ENCODE measurements at places on chromosomes 2 and 18.

DNA sequence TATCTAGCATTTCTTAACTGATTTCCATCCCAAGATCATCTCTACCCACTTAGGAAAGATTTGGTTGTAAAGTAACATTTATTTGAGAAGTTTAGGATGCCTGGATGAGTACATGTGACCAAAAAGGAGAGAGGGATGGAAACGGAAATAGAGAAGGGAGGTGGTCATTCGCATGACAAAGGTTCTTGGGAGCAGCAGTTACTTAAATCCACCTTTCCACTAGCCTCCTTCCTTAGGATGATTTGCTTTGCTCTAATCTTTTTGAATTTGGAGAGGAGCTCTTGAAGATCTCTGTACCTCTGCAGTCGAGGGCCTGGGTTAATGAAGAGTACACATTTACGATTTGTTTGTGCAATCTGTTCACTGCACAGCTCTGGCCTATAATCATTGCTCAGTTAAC is 623.5 kb downstream of the EPHA4 start:
- DNase-seq = no peak

DNA sequence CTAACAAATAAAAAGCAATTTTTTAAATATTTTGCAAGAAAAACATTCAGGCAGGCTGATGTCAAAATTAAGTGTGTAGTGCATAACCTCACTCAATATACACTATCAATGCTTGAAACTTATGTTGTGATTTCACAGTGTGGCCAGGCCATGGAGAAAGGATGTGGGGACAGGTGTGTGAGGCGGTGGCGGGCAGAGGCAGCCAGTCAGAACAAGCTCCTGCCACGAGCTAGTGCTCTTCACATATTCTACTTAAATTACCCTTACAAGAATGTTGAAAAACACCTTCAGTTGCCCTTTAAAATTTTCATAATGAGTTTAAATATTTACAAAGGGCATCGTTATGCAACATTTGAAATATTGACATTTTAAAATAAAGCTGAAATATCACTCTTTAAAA is 43.2 kb downstream of the CYB5A start:
- no peak for DNase-seq

DNA sequence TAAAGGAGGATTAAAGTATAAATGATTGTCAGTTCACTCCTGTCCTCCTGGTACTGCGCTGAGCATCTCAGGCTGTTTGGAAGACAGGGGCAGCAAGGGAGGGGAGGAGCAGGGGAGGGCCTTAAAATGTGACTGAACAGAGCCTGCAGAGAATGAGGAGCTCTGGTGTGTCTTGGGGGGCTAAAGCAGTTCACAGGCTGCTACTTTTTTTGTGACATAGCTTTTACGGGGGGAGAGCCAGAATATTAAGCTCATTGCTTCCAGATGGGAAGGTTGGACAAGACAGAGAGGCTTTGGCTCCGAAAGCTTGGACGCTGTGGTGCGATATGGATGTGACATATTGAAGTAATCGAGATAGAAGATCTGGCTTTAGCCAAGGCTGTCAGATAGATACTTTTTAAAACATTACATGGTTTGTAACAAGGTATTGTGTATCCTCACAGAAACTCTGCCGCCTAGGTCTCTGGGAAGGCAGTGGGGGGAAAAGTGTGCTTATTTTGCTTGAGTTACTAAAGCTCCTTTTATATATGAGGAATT is 40.5 kb downstream of the RDH14 start:
- DNase-seq = no peak

GRCh38 chr2:84395820-84396219 is 63.3 kb downstream of the SUCLG1 start:
- DNase-seq = peak; percentile 17

DNA sequence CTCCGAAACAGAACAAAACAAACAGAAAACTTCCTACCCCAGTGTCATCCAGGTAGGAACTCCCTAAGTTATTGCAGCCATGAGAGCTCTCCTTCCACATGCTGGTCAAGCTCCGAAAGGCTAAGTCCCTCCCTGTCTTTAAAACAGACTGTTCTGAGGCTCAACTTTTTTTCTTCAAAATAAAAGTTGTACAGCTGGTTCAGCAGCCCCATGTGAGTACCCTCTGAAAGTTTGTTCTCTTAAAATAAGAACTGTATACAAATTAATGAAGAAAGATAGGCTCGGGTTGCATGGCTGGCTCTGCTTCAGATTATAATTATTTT is at the start of gene PDE1A:
PDE1A (minus strand) TSS at position 119 of the 323 bp plus-strand sequence.
- no peak for DNase-seq

- no peak for DNase-seq
These were observed 3.7 kb upstream of the SPEG start for GRCh38 chr2:219430633-219431615.

GRCh38 chr18:32701313-32701712 is 71.5 kb downstream of the KLHL14 start:
- no peak for DNase-seq

DNA sequence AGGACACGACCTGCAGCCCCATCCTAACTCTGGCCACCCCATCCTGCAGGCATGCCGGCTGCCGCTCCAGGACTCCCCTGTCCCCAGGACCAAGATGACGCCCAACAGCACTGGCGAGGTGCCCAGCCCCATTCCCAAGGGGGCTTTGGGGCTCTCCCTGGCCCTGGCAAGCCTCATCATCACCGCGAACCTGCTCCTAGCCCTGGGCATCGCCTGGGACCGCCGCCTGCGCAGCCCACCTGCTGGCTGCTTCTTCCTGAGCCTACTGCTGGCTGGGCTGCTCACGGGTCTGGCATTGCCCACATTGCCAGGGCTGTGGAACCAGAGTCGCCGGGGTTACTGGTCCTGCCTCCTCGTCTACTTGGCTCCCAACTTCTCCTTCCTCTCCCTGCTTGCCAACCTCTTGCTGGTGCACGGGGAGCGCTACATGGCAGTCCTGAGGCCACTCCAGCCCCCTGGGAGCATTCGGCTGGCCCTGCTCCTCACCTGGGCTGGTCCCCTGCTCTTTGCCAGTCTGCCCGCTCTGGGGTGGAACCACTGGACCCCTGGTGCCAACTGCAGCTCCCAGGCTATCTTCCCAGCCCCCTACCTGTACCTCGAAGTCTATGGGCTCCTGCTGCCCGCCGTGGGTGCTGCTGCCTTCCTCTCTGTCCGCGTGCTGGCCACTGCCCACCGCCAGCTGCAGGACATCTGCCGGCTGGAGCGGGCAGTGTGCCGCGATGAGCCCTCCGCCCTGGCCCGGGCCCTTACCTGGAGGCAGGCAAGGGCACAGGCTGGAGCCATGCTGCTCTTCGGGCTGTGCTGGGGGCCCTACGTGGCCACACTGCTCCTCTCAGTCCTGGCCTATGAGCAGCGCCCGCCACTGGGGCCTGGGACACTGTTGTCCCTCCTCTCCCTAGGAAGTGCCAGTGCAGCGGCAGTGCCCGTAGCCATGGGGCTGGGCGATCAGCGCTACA is 2.1 kb downstream of the GPBAR1 start:
- DNase-seq = no peak

DNA sequence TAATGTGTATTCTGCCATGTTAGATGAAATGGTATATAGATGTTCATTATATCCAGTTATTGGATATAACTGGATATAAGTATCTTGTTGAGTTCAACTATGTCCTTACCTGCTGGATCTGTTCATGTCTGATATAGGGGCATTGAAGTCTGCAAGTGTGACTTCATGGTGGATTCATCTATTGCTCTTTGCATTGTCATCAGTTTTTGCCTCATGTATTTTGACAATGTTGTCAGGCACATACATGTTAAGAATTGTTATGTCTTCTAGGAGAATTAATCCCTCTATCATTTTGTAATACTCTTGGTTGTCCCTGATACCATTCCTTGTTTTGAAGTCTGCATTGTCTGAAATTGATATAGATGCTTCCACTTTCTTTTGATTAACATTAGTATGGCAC is 15.4 kb downstream of the ZNF24 start:
- DNase-seq = no peak

DNA sequence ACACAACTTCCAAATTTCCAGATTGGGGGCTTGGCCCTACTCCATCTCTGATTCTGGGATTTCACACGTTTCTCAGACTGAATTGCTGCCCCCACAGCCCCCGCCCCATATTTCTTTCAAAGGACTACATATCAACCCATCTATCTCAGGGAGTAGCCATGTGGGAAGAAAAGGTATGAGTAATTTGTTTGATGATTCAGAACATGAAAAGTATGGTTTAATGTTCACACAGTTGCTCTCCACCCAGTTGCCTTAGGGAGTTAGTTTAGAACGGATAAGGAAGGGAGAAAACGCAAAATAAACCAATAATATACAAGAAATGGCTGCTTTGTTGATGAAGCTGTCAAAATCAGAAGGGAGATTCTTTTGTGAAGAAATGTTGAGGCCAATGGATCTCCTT is 145.1 kb downstream of the PIEZO2 start:
- DNase-seq = no peak

GRCh38 chr18:34495506-34495905 is 214.6 kb upstream of the DTNA start:
- no peak for DNase-seq

DNA sequence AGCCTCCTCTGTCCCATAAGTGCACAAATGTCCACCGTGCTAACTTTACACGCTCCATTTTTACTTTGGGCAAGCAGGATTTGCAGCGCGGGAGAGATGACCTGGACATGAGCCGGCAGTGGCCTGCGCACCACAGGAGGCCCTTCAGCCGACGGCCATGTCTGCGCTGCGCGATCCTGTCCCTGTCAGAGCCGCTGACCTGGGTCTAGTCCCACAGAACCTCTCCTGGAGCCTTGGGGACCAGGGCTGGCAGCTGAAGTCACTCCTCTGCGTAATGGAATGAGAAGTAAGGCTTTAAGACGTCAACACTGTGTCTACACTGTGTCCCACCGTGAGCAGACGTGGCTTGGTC is 29.6 kb downstream of the ADI1 start:
- DNase-seq = no peak

DNA sequence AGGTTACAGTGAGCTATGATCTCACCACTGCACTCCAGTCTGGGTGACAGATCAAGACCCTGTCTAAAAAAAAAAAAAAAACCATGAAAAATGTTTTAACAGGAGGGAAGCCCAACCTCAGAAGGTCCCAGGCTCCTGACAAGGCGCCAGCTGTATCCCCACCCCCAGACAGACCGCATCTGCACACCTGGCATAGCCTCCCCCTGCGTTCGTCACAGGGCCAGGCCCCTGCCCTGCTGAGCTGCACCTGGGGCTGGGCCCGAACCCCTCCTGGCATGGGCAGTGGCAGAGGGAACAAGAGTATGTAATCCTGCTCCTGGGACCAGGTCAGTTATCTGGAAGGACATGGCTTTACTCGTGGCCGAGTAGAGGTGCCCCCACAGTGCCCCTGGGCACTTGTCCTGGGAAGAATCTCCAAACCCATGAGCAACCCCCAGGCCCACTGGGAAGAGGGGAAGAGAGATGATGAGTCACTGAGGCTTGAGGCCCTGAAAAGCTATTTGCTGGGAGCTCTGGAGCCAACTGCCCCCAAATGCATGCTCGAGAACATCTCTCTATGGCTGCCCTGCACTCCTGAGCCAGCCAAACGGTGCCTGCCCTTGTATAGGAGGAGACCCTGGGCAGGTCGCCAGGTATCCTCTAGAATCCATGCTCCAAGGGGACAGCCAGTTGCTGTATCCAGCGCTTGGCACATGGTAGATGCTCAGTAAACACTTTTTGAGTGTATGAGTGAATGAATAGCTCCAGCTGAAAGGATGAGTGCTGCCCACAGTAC is 265.5 kb downstream of the ATAD2B start:
- DNase-seq = no peak

GRCh38 chr2:9965119-9965822 is 13.8 kb downstream of the GRHL1 start:
- no peak for DNase-seq

GRCh38 chr2:112148477-112148876 is 10.3 kb downstream of the FBLN7 start:
- DNase-seq = no peak

GRCh38 chr18:57208047-57208446 is 61.2 kb downstream of the BOD1L2 start:
- no peak for DNase-seq

GRCh38 chr18:2303517-2304238 is 267.6 kb downstream of the METTL4 start:
- DNase-seq = no peak

GRCh38 chr2:88733155-88733902 is 41.9 kb downstream of the RPIA start:
- no peak for DNase-seq

DNA sequence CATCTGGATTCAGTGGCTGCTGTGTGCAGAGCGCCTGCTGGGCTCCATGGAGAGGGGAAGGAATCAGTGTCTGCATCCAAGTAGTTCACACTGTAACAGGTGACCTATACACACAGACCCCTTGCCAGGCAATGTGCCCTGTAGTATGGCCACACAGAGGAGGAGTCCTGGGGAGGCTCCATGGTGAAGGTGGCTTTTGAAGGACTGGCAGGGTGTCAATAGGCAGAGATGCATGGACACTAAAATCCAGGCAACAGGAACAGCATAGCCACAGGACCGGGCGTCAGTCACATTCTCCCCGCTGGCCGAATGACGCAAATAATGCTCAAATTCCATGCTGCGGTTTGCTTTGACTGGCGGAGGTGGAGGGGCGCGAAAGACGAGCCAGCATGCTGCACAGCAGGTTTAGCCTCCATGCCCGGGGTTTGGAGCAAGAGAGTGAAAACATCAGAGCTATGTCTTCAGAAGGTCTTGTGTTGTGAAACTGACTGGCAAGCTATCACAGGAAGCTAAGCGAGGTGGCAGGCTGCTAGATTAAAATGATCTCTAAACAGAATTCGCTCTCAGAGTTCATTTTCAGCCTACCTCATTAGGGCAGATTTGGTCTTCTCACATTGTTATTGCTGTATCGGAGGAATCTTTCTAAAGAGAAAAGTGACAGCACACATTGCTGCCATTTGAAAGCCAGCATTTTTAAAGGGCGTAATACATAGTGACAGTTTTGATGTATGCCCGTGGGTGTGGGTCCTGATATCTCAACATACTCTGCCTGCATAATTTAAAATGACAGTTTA is 1.2 kb upstream of the CHMP1B start:
- peak; percentile 54 for DNase-seq

- no peak for DNase-seq
These were observed 189.7 kb upstream of the CDH2 start for GRCh38 chr18:28366676-28367075.

- DNase-seq = no peak
These were observed 259.7 kb upstream of the STON1 start for GRCh38 chr2:48270209-48270608.

GRCh38 chr2:98472132-98472650 is 27.5 kb downstream of the INPP4A start:
- DNase-seq = no peak

GRCh38 chr2:191597186-191597751 is 80.7 kb upstream of the NABP1 start:
- no peak for DNase-seq
